Central memory CD4-positive, alpha-beta T cell (primary cell): ENCODE measurements at places on chromosomes 5 and 9.

- no peak for DNase-seq
Measured at GRCh38 chr5:7759257-7759871, 91.6 kb downstream of the CFAP90 start.

DNA sequence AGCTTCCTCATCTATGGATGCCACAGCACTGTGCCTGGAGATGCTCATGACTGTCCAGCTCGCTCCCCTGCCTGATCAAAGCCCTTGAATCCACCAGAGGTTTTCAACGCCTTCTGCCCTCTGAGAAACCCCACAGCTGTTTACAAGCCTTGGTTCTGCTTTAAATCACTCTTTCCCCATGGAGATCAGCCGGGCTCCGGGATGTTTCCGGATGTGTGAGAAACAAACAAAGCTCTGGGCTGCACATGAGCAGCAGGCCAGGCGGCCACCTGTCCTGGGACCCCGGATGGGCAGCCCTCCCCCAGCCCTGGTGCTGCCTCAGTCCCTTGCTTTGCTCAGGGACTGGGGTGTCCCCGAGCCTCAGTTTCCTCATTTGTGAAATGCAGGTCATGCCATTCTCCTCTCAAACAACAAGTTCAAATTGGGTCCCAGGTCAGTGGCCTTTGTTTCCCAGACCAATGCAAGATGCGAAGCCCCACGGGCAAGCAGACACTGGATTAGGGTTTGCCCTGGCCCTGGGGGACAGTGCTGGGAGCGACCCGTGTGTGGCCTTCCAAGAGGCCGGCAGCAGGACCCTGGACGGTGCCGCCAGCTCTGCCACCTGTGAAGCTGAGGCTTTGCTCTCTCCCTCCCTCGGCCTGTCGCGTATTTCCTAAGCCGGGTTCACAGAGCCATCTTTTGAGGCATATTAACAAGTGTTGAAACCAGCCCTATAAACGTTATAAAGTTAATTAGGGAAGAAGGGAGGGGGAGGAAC lies 42.4 kb upstream of the PHYKPL start:
- no peak for DNase-seq

DNA sequence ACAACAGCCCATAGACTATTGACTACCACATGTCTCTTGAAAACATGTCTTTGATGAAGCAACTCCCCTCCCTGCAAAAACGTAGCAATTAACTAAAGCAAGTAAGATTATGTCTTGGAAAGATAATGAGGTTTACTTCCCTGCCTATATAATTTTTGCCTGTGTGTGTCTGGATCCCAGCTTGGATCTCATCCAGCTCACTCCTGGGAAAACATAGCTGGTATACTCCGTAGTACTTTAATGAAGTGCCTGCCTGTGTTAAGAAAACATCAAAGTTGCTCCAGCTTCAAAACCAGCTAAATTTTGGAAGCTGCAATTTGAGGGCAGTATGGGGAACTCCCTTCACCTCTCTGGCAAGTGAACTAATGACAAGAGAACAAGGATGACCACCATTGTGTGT lies 182.6 kb upstream of the C9orf72 start:
- DNase-seq: no peak

DNA sequence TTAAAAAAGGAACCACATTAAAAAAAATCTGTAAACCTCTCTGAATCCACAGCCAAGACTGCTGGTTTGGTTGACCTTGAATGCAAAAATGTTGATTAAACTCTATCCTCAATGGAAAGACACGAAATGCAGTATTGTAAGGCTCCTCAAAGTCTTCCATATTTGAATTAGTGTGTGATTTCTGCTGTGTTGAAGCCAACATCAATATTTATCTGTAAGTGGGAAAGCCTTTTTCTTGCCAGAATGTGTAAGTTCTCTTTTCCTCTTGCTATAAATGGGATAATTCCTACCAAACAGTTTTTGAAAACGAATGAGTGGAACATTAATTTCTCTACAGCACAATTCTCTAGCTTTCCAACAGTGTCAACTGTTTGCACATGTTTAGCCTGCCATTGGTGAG lies 422.1 kb upstream of the TNC start:
- DNase-seq: no peak

DNA sequence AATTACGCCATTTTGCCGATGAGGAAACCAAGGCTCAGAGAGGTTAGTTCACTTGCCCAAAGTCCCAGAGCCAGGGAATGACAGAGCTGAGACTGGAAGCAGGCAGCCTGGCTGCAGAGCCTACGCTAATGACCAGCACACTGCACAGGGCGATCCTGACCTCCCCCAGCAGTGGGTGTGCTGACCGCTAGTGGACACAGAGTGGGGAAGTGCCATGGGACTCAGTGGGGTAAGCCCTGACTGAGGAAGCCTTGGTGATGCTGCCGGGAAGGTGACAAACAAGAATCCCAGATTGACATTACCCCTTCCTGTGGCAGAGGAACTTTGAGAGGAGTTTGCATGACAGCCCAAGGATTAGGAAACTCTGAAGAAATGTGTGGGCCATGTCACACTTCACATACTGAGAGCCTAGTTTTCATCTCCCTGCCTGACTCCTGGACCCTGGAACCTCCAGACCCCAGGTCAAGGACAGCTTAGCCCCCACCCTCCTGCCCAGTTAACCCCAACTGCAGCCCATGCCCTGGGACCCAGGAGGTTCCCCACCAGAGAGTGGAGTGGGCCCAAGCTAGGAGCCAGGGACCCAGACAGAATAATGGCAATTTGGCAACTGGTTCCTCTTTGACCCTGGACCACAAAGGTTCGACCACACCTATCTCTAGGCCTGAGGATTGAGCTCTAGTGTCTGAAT lies 19.7 kb upstream of the CSF1R start:
- no peak for DNase-seq

- no peak for DNase-seq
Measured at GRCh38 chr5:150272531-150272930, 17.0 kb downstream of the CAMK2A start.

- DNase-seq: no peak
Measured at GRCh38 chr9:133515615-133516255, 9.0 kb downstream of the MYMK start.

DNA sequence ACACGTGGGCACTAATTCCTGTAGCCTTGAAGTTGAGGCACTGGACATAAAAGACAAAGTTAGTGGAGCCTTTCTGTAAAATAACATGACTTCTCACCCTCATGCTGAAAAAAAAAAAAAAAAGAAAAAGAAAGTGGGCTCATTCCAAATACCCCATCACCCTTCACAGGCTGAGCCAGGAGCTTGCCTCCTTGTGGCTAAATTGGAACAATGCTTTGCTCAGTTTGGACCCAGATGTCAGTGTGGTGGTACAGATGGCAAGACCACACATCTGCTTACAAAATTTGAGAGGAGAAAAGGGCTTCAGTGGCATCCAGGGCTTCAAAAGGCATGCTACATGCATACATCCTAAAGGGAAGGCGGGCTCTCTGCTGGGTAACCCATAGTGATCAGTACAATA lies 342.8 kb downstream of the EBF1 start:
- no peak for DNase-seq

DNA sequence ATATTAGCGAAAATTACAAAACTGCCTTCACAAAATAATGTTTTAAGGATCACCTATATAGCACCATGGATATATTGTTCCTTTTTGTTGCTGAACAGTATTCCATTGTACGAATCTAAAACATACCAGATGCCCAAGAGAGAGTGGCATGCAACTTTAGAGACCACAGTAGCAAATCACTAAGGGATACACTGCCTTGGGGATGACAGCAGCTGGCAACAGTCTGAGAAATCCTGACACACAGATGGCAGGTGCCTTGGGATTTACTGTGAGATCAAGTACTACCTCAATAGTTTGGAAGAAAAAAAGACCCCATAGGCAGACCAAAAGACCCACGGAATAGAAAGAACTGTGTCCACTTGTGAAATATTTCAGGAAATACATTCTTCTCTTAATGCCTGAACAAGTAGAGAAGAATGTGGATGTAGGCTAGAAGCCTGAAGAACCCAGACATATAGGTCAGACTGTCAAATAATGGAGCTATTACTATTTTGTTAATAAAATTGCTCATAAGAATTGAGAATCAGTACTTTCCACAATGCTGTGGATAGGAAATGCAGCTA lies 53.4 kb downstream of the PLPP1 start:
- DNase-seq: no peak
